Islet precursor cell (in vitro differentiated cells): ENCODE measurements at places on chromosomes 6 and 20.

- DNase-seq: no peak
Measured at GRCh38 chr6:6522709-6523108, 65.8 kb upstream of the LY86 start.

DNA sequence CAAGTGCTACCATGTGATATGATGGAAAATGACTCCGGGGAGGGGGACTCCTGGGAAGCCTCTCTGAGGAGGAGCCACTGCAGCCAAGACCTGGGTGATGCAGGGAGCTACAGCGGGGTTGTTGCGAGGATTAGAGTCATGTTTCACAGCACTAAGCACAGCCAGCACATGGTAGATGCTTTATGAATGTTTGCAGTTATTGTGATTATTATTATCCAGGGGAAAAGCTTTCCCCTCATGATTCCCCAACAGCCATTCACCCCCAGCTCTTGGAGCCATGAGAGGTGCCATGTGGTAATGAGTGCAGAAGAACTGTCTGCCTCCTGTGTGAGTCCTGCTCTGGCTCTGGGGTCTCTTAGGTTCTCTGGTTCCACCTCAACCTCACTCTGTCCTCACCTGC is 39.9 kb downstream of the RSPO4 start:
- DNase-seq: no peak

DNA sequence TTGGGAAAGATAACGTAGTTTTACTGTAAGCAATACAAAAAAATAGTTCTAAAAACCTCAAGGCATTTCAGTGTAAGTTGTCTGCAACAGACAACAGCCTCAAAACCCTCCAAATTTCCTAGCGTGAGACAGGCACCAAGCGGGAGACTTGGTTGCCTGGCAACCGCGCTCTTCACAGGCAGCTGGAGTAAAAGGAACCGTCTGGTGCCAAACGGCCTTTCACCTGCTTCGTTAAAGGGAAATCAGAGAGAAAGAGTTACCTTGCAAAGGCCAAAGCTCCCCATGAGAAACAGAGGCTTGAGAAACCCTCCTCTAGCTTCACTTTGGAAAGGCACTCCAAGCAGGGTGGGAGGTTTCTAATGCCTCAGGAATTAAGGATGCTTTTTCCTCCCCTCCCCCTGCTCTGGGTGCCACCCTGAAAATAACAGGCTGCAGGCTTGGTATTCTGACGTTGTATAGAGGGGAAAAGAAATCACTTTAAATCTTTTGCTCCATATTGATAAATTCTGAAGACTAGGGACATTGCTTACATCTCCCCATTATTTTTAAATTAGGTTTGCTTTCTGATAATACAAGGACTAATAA is 129.7 kb upstream of the UFL1 start:
- DNase-seq: peak; percentile 75

- DNase-seq: peak; percentile 58
Measured at GRCh38 chr6:158411998-158412397, 99.7 kb downstream of the TULP4 start.

DNA sequence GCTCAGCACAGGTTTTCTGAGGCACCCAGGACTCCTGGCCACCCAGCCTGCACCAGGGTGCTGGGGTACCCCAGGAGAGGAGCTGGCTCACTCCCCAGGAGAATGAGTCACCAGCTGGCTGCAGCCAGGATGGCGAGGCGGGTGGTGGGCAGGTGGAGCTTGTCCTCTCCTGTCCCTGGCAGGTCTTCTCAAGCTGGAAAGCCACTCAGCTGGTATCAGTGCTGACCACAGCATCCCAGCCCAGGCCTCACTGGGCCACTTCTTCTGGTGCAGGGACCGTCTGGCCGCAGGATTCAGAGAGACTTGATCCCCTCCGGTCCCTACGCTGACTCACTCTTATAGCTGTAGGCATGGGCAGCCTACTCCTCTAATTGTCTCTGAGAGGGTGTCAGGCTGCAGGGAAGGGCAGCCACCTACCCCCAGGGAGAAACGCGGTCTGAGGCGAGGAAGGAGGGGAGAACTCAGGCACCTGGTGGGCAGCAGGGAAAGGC is 22.2 kb downstream of the TFEB start:
- peak; percentile 76 for DNase-seq

GRCh38 chr6:85192186-85192585 is 257.7 kb upstream of the NT5E start:
- no peak for DNase-seq

GRCh38 chr6:87789198-87789899 is 87.3 kb upstream of the AKIRIN2 start:
- DNase-seq: peak; percentile 61

DNA sequence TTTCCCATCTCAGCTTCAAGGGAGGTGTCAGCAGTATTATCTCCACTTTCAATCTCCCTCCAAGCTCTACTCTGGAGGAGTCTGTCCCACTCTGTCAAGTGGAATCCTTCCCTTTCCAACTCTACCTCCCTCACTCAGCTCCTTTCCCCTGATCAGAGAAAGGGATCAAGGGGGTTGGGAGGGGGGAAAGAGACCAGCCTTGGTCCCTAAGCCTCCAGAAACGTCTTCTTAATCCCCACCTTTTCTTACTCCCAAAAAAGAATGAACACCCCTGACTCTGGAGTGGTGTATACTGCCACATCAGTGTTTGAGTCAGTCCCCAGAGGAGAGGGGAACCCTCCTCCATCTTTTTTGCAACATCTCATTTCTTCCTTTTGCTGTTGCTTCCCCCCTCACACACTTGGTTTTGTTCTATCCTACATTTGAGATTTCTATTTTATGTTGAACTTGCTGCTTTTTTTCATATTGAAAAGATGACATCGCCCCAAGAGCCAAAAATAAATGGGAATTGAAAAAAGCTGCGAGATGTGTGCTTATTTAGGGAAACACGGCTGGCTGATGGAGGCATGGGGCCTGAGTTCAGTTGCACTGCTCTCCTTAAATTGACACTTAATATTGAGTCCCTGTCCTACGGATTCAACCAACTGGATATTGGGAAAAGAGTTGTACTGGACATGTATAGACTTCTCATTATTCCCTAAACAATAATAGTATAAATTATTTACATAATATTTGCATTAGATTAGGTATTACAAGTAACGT is 4.9 kb downstream of the TUBB start:
- no peak for DNase-seq

DNA sequence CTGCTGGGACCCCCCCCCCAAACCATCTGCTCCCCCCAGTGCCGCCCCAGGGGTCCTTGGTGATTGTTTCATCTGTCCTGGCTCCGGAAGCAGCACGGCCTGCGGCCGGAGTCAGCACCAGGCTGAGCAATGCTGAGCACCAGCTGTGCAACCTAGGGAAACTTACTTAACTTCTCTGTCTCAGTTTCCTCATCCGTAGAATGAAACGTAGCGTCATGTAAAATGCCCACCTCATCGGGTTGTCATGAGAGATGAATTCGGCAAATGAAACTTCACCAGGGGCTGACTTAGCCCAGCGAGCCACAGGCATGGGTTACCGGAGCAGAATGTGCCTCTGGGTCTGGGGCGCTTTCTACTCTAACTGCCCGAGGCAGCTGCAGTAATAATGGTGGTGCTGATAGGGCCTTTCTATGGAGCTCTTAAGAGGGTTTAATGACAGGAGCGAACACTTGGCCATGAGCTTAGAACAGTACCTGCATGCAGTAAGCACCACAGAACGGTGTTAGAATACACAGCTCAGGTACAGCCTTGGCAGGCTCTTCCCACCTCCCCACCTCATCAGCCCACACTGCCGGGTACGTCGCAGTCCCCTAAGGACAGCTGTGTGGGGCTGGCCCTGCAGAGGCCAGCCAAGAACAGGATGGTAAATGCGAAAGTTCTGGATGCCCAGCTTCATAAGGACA is 1.7 kb downstream of the THBS2 start:
- no peak for DNase-seq

DNA sequence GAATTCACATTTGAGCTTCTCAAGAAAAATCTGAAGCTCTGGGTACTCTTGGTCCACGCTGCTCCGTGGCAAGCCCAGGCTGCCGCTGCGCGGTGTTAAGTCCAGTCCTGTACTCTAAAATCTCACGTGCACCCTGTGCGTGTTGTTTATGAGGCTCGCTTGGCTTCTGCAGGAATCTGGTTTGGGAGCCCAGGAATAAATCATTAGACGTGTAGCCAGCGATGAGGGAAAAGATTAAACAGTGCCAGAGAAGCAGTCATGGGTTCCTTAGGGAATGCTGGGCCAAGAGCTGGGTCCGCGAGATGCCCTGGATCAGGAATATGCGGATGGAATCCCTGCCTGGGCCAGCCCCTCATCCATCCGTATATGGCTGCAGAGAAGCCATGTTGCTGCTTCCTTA is 87.3 kb downstream of the KCNB1 start:
- DNase-seq: no peak

DNA sequence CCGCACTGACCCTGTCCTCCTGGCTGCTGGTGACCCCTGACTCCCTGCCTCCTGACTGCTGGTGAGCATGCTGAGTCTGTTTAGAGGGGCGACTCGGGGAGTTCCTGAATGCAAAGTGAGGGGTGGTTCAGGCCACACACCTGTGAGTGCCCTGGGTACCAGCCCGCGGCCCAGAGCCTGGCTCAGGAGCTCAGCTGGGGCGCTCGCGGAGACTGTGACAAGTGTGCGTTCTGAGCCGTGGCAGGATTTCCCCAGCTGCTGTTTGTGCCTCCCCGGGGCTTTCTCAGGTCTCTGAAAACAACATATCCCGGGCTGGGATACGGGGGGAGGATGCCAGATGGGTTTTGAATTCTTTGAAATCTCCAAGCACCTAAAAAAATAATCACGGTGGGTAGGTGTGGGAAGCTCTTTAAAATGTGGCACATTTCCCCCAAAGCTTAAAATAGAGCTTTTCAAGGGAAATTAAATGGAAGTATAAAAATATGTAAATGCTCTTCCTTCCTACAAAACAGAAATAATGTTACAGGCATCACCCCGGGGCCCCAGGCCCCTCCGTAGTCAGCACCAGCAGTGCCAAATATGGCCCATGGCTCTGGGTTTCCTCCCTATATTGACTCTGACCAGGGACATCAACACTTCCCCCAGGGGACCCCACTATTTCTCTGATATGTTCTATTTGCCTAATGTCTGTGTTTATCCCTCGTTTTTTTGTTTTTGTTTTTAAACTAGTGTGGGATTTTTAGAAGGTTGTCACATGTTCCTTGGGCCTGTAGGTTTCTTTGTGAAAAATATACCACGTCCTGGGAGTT is 49.9 kb upstream of the TAGAP start:
- no peak for DNase-seq

DNA sequence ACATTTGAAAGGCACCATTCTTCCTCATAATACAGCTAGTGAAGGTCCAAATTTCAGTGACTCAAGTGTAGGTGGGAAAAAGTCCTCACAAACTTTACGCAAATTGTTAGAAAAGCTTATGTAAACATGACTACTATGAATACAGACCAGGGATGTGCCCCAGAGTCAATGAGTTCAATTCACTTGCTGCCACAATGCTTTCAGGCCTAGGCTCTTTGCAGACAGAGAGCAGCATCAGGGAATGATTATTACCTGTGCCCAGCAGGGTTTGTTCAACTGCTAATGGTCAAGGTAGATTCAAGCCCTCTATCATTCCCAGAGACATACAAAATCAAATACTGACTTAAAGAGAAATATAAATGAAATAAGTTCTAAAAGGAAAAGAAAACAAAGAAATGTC is 84.0 kb downstream of the LAMA2 start:
- no peak for DNase-seq
